ENCODE measurements at places on chromosomes 1 and 21.

- no peak for DNase-seq
These were observed 5.2 kb upstream of the SH3GLB1 start for GRCh38 chr1:86699186-86699585.

- no peak for DNase-seq
These were observed 119.9 kb downstream of the ACBD6 start for GRCh38 chr1:180382326-180383115.

GRCh38 chr1:201538612-201539551 lies at the start of gene NAV1:
Gene NAV1, plus strand, starts transcription at chr1:201539127. Its CDS starts 83,758 bp downstream, at chr1:201622885.
- DNase-seq = no peak

DNA sequence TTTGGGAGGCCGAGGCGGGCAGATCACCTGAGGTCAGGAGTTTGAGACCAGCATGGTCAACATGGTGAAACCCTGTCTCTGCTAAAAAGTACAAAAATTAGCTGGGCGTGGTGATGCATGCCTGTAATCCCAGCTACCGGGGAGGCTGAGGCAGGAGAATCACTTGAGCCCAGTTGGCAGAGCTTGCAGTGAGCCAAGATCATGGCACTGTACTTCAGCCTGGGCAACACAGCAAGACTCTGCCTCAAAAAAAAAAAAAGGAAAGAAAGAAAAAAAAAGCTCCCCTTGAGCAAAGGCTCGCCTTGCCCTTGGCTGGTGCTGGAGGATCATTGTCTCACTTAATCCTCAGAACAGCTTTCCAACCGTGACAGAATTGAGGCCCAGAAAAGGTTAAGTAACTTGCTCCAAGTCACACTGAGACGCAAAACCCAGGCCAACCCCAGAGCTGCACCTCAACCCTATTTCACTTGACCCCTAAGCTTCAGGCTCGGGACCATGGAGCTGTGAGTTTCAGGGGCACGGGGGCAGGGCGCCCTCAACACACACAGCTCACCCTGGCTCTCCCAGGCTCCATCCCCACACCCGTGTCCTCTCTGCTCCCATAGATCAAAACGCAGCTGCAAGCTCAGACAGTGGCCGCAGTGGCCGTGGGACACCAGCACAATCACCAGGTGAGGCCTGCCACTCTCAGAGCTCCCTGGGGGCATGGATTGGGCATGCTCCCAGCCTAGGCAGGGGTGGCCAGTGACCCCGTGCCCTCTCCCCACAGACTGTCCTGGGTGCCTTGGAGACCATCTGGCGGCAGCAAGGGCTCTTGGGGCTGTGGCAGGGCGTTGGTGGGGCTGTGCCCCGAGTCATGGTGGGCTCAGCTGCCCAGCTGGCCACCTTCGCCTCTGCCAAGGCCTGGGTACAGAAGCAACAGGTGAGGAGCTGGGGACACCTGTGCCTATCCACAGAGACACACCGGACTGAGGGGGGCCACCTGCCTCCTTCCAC lies 1.6 kb downstream of the SLC25A34 start:
- DNase-seq = no peak

DNA sequence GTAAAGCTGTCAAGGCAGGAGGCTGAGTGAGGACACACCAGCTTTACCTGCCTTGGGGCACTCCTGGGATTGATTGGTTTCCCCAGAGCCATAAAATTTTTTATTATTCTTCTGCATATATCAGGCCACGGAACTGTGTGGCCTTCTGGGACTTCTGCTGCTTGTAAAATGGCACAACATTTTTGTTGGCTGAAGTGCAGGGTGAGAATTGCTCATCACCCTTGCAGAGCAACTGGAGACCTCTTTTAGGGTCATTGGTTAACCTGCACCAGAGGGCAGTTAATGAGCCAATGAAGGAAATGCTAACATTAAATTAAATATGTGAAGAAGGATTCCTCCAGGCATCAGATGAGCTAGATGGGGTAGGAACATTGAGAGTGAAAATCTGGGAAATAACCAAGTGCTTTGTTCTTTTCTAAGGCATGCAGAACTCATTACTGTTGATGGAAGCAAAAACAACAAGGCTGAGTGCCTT lies 87.7 kb downstream of the LTN1 start:
- no peak for DNase-seq

DNA sequence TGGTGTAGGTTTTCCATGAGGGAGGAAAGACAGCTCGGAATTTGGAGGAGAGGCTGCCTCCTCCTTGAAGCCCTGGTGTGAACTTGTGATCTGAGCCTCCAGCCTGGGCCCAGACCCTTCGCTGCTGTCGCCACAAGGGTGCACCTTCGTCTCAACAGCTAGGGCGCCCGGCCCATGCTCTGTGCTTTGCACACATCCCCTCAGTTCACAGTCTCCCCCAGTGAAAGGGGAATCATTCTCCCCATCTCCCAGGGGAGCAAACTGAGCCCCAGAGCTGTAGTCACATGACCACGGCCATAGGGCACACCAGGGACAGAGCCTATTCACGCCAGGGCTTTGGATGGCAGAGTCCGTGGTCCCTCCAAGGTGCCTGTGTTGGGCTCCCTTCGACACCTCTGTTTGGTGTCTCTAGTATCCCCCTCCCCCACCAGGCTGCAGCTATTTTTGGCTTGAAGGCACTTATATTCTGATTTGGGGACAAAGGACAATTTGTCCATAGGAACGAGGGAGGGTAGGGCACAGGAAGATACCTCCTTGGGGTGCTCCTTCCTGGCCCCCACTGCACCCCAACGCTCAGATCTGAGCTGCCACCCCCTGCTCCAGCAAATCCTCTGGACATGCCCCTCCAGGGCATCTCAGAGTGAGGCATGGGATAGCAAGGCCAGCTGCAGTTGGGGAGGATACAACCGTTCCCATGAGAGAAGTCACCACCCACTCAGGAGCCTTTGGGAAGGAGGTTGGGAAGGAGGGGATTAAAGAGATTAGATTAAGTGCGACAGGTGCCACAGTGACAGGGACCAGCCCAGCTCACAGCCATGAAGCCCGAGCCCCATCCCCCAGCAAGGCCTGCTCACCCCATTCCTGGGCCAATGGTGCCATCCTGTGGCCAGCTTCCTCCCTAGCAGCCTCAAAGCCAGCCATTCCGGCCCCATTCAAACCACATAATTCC lies 15.7 kb downstream of the MATN1 start:
- DNase-seq = peak; percentile 50

DNA sequence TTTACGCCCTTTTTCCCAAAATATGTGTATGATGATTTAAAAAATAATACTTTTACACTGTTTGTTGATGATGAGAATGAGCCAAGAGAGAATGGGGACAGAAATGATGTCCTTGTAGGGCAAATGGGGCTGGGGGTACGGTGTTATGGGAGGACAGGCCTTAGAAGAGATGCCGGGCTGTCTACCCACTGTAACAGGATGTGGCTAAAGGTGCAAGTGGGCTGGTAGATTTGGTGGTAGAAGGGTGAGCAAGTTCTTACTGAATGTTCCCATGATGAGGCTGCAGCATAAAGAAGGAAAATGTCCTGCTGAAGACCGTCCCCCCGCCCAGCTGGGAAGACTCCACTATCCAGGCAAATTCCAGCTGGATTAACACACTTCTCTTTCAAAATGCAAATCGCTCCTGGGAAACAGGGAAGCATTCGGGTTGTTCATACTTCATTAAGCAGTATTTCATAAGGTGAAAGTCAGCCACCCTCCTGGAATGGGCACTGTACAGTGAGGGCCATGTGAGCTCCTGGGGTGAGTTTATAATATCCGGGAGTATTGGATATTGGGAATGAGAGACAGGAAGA lies 14.0 kb downstream of the GPA33 start:
- no peak for DNase-seq

DNA sequence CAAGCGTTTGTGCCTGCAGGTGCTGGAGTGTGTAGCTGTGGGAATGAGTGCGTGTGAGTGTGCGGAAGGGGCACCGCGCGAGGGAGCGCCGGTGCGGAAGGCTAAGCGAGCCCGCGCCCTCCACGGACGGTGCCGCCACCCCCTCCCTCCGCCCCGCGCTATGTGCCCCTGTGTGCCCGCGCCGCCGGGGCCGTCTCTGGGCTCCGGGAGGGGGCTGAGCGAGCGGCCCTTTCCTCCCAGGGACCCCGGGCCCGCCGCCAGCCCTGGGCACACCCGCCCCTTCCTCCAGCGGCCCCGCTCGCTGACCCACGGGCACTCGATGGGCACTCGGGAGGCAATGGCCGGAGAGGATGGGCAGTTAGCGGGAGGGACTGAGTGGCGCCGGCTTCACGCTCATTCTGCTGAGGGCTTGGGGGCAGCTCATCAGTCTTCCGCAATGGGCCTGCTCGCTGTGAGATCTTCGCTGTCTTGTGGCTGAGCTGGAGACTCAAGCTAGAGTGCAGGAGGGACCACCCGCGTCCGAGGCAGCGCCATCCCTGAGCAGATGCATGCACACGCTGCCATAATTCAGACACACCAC lies 8.6 kb upstream of the ADGRB2 start:
- no peak for DNase-seq

DNA sequence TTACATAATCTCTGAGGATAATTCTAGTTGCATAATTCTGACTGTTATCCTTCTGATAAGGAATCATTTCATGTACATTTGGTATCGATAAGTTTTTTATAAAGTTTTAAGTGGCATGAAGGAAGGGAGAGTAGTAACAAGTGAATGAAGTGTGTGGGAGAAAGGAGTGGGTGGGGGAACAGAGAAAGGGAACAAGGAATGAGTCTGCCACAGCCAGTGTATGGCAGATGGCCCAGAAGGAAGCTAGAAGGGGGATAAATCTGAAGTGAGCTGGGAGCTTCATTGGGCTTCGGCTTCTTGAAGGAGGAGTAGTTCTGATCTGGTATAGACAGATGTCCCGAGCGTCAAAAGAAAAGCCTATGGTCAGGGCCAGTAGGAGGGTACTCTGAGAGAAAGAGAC lies 18.6 kb downstream of the ZBTB40 start:
- no peak for DNase-seq

- no peak for DNase-seq
These were observed 1.4 kb upstream of the SPRR2E start for GRCh38 chr1:153095764-153096163.

DNA sequence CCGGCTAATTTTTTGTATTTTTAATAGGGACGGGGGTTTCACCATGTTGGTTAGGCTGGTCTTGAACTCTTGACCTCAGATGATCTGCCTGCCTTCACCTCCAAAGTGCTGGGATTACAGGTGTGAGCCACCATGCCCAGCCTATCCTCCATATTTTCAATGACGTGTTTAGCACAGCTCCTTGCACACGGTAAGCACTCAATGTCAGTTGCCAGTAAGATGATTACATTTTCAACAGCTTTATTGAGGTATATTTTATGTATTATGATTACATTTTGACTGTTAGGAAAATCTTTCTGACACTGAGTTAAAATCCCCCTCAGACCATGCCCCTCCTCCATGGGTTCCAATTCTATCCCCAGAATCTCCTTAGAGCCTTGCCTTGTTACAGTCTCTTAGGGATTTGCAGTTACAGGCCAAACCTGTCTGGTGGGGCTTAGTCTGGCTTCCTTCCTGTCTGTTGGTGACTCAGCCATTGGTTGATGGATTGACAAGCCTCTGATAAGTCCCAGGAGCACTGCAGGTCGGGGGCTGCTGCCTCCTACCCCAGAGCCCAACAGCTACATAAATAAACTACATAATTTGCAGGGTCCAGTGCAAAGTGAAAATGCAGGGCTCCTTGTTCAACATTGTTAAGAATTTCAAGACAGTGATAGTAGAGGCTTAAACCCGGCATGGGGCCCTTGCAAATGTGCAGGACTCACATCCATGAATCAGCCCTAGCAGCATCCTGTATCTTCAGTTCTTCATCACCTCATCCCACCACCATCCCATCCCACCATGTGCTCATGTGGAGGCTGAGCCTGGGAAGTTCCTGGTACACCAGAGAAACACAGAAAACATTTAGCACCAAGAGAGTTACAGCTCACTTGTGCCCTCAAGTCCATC lies 23.4 kb downstream of the COA7 start:
- DNase-seq = no peak

GRCh38 chr1:185741551-185741950 lies 7.4 kb downstream of the HMCN1 start:
- DNase-seq = no peak

DNA sequence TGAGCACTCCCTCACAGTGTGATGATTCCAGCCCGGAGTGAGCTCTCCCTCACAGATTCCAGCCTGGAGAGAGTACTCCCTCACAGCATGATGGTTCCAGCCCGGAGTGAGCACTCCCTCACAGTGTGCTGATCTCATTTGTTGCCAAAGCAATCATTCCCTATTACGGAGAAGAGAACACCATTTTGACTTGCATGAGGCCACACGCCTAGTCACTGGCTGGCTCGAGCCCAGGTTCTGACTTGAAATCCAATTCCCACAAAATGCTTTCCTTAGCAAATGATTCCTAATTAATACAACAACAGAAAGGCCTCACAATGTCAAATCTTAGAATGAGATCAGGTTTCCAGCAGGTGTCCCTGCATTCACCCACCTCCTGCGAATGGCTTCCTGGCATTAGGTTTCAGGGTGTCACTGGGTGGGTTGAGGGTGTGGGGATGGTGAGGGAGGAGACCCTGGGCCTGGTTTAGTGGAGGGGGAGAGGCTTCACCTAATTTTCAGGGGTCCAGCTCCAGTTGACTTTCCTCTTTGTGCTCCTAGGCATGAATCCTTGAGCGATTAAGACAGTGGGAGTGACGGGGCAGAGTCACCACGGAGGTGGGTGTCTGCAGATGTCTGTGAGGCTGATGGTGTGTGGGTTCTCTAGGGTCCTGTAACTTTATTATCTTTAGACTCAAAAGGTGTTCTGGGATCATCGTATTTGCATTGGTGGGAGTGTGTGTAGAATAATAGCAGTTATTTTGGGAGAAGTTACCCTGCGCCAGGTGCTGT lies 158.5 kb downstream of the KCNJ6 start:
- no peak for DNase-seq

- DNase-seq = no peak
These were observed 462.3 kb downstream of the OMA1 start for GRCh38 chr1:58084266-58084665.

- DNase-seq = no peak
These were observed 418.7 kb upstream of the VAMP3 start for GRCh38 chr1:7352364-7352763.

DNA sequence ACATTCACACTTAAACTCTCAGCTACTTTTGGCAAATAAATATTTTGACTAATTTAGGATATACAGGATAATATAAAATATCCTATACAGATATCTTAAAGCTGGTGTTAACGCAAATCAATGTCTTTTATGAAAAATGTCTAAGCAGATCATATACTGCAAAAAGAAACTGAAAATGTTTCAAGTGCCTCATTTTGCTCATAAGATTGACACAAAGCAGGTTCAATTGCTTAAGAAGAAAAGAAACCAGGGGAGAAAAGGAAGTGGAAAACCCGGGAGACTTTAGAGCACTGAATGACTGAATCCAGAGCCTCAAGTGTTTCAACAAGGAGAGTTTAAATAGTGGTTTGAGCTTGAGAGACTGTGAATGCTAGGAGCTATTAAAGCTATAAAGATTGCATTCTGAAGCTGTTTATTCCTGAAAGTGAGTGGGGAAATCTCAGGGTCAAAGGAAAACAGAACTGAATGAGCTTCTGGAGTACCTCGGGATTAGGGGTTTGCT lies 1943.0 kb downstream of the MRPL39 start:
- DNase-seq = no peak

GRCh38 chr21:31294691-31295090 lies 49.4 kb downstream of the TIAM1 start:
- DNase-seq = no peak

DNA sequence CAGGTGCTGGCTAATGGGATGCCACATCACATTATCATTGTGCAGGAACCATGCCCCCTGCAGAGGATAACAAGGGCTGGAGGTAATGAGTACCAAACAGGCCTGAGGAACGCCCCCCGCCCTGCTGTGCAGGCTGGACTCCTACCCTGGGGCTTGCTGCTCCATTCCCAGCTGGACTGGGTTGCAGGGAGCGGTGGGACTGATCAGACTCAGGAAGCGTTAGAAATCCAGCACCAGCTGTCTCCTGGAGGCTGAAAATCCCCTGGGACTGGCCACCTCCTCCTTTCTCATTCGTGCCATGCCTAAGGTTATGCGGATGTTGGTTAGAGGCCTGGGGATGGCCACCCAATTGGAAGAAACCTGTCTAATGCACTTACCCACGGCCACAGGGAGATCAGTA lies 36.9 kb upstream of the POU3F1 start:
- no peak for DNase-seq

Data from CD4-positive, alpha-beta memory T cell (primary cell).